T-helper 2 cell (primary cell): ENCODE measurements at places on chromosomes 4 and X.
A peak's percentile ranks its signal among the peaks of the same experiment; 100 is the strongest.

DNA sequence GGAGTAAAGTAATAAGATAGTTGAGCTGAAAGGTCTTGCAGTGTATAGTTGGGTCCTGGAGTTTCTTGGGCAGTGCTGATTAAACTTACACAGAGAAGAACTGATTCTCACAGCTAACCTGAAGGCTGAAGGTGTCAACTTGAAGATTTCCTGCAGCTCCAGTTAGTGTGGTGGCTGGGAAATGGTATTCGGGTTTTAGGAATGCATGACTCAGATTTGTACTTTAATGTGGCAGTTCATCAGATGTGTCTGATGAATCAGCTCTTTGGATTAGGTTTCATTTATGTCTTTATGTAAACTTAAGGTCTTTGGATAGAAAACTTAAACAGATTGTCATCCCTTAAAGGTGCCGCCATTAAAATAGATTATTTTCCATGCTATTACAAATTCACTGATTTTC, 200.0 kb downstream of the IL1RAPL1 start:
- no peak for DNase-seq

GRCh38 chrX:150028692-150029091, 90.4 kb upstream of the EOLA2 start:
- no peak for DNase-seq

DNA sequence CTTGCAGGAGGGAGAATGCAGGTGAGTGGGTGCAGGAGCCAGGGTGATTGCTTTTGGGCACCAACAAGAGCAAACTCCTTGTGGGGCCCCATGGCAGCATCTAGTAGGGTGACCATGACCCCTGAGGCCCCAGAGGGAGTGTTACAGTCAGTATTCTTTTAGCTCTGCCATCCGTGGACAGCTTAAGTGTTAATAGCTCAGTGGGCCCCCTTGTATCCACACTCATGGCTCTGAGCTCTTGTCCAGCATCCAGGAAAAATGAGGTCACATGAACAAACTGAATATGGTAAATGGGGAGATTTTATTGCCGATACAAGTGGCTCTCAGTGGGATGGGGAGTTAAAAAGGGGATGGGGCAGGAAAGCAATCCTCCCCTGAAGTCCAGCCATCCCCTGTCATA, 27.3 kb upstream of the LRCH2 start:
- no peak for DNase-seq

DNA sequence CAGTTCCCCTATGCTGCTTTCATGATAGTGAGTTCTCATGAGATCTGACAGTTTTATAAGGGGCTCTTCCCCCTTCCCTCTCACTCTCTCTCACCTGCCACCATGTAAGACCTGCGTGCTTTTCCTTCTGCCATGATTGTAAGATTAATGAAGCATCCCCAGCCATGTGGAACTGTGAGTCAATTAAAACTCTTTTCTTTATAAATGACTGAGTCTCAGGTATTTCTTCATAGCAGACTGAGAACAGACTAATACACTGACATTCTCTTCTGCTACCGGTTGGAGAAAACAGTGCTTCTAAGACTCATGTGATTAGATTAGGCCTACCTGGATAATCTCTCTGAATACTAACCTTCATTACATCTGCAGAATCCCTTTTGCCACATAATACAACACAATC, 45.4 kb upstream of the TRPC5OS start:
- no peak for DNase-seq

- no peak for DNase-seq
Observed at GRCh38 chr4:173345648-173346047, 11.5 kb upstream of the HMGB2 start.

GRCh38 chrX:72102760-72103159, 29.0 kb downstream of the RTL5 start:
- no peak for DNase-seq

DNA sequence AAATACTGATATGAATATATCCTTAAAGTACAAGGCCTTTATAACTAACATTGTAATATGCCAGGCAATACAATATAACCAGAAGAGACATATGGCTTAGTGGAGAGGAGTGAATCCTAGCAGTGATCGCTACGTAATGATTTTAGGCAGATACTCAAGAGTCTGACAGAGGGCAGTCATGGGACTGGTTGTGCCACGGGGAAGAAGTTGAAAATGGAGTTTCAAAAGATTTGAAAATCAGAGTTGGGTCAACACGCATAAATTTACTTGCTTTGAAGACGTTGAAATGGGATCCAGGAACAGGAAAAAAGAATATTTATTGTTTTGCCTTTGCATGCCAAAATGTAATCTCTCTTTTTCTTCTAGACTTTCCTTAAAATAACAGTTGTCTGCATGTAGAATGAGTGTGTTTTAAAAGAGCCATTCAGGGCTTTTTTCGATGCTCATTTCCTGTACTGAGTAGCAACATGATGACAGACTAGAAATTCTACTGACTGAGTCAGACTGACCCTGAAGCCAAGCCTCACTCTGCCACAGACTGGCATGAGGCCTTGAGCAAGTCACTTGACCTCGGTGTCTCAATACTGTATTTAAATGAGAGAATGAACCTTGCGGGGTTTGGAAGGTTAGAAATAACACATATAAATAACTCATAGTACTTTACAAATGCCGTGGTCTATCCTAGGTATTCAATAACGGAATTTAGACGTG, 8.1 kb upstream of the SMS start:
- no peak for DNase-seq

DNA sequence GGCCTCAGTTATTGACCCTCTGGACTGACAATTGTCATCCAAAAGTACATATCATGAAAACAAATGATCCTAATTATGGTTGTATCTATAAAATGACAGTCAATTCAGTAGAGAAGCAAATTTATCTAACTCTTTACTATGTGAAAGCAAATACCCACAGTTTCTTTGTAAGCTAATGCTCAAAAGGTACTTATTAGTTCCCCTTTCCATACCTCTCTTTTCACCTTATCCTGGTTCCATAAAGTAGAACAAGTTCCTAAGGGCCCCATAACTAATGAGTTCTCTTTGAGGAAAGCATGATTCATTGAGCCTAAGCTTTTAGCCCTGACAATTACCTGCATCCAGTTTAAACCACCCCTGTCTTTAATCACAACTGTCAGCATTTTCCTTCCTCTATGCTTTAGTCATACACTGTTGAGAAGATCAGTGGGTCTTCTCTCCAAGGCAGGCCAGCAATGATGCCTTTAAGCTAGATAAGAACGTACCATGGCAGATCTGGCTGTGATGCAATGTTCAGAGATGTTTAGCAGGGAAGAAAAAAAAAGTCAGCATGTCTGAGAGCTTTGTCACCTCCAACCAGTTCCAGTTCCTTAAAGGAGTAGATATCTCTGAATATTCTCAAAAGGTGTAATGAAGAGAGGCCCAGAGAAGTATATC, 179.7 kb upstream of the RASGEF1B start:
- no peak for DNase-seq

DNA sequence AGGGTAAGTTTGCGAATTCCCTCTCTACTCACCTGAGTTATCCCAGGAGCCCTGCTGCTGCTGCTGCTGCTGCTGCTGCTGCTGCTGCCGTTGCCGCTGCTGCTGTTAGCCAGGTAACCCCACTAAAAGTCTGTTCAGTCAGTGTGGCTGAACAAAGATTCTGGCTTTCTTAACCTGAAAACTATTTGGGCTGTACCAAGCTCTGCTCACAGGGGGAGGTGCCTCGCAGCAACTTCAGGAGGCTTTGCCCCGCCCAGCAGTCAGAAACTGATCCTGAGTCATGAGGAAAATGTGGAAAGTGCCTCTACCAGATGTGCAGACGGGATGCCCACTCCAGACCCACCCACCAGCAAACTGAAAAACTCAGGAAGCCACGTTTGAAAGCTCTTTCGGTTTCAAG, at the start of gene CAPN6:
CAPN6 (minus strand) TSS at position 145 of the 400 bp plus-strand sequence. CDS start 6,547 bp downstream, outside the sequence.
- no peak for DNase-seq

DNA sequence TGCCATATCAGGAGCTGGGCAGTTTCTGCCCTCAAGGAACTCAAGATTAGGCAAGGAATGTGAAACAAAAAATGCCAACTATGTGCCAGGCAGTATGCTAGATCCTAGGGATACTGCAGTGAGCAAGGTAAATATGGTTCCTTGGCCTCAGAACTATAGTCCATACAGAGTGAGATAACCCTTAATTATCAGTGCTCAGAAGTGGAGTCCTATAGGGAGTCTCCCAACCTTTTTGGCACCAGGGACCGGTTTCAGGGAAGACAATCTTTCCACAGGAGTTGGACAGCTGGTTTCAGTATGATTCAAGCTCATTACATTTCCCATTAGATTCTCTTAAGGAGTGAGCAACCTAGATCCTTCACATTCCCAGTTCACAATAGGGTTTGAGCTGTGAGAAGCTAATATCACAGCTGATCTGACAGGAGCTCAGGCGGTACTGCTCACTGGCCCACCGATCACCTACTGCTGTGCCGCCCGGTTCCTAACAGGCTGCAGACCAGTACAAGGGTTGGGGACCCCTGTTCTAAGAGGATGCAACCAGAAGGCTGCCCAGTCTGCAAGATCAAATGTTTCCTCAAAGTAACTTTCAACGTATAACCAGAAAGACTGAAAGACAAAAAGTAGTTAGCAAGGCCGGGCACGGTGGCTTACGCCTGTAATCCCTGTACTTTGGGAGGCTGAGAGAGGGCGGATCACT, 1.7 kb upstream of the SRP72 start:
- DNase-seq = no peak

- peak; percentile 33 for DNase-seq
Observed at GRCh38 chrX:120365320-120365719, 3.4 kb downstream of the ATP1B4 start.

DNA sequence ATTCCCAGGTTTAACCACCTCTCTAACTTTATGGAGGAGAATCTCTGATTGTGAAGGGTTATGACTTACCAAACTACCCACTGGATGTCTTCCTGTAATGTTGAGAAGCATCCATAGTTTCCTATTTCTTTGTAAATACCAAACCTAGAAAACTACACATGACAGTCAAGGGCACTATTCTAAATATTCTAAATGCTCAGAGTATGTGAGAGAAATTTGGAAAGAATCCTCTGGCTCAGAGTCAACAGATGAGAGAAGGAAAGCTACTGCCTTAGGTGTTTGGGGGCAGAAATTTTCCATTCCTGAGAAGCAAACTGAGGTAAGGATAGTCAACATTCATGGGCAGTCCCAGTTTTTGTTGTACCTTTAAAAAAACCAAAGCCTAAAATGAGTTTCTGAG, 155.8 kb downstream of the KCNIP4 start:
- DNase-seq = no peak

- no peak for DNase-seq
Observed at GRCh38 chr4:142886566-142886965, 40.5 kb upstream of the INPP4B start.

DNA sequence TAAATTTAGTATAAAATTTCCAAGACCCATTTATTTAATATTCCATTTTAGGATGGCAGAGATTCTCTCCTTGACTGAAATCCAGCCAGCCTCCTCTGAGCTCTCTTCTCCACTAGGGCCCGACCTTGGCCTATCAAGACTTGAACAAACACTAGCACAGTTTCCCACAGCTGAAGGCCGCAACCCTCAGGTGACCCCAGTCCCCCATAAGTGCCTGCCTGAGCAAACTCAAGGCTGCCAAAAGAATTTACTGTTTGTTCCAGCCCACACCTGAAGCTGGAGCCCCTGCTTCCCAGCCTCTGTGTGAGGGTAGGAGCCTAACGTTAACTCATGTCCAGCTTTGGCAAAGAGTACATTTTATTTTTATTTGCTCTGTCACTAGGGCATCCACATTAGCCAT, 629.0 kb upstream of the ZFP42 start:
- no peak for DNase-seq

DNA sequence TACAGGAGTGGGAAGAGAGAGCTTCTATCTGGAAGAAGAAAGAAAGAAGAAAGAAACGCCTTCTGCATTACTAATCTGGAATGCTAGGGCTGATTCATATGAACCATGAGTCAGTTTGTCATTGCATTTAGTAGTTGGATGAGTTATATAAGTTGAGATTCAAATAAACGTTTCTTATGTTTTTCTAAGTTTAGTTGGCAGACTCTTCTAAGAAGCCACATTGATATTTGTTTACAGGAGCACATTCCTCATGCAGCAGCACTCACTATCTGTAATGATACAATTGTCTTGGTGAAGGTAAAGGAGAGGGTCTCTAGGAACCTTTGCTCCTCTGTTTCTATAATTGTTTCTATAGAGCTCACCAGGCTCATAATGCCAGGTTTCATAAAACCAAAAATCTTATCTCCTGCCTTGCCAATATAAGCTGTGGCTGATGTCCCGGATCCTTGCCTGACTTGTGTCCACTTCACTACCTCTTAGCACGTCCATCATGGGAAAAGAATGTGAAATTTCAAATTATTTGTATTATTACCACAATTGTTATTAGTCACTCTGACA, 39.5 kb downstream of the HOPX start:
- DNase-seq = no peak

- no peak for DNase-seq
Observed at GRCh38 chrX:119382606-119383005, 16.5 kb upstream of the SLC25A43 start.

DNA sequence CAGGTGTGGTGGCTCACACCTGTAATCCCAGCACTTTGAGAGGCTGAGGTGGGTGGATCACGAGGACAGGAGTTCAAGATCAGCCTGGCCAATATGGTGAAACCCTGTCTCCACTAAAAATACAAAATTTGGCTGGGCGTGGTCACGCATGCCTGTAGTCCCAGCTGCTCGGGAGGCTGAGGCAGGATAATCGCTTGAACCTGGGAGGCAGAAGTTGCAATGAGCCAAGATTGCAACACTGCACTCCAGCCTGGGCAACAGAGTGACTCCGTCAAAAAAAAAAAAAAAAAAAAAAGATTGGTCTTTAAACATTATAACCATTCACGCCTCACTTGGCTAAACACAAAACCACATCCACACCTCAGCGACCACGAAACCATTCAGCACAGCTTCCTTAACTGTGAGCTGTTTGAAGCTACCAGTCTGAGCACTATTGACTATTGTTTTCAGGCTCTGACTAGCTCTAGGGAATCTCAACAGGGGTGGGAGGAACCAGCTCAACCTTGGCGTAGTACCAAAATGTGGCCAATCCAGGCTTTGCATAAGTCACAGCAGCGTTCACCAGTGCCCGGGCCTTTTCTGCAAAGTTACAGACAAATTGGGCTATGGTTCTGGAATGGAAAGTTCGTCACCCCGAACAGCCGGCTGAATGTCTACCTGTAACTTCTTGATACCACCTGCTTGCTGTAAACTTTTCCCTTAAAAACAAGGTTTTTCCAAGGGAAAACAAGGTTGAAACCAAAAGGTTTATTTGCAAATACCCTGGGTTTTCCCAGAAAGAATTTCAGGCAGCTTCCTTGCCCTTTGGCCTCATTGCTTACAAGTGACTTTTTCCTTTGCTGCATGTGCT, 73.6 kb upstream of the DHX15 start:
- DNase-seq = no peak

- DNase-seq = no peak
Observed at GRCh38 chr4:177921715-177922114, 479.5 kb upstream of the AGA start.

- no peak for DNase-seq
Observed at GRCh38 chrX:39850630-39851152, 247.1 kb downstream of the BCOR start.

GRCh38 chrX:9033179-9033578, 748 bp downstream of the FAM9B start:
- DNase-seq = no peak

DNA sequence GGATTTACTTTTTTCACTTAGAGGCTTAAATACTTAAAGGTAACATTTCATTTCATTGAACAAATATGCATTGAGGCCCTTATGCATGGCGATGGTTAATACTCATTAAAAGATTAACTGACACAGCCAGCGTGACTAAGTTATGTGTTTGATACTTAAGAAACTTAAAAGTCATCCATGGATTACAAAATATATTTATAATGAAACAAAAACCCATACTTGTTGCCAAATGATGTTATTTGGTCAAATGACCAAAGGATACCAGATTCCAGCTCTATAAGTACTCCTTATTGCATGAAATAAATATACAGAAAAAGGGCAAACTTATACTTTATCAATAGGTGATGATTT, 26.7 kb downstream of the ZNF330 start:
- DNase-seq = no peak
